ENCODE measurements at places on chromosomes 16 and 17.

DNA sequence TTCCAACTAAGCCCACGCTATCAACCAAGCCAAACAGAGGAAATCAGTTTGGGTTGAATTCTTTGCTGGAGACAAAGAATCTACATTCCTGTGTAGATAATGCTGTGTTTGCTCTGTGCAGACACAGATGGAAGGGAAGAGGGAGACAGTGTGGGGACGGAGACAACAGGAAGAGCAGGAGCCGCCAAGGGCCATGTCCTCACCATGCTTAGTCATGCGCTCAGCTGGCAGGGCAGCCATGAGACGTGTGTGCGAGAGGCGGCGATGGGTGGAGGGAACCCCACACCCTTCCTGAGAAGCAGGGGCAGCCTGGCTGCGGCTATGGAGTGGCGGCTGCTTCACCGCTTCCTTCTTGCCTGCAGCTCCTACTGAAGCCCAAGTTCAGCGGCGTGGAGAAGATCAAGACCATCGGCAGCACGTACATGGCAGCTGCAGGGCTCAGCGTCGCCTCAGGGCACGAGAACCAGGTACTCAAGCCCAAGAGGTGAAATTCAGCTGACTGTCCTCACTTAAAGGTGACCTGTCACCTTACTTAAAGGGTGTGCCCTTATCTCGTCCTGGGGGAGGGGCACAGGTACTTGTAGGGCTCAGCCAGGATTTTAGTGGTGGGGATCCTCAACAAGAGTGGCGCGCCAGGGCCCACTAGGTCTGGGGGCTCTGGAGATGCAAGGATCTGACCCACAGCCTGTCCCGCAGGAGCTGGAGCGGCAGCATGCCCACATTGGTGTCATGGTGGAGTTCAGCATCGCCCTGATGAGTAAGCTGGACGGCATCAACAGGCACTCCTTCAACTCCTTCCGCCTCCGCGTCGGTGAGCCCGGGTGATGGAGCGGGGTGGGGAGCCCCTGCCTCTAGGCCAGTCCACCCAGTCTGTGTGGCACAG, 47.5 kb downstream of the ADCY7 start:
- DNase-seq: no peak

DNA sequence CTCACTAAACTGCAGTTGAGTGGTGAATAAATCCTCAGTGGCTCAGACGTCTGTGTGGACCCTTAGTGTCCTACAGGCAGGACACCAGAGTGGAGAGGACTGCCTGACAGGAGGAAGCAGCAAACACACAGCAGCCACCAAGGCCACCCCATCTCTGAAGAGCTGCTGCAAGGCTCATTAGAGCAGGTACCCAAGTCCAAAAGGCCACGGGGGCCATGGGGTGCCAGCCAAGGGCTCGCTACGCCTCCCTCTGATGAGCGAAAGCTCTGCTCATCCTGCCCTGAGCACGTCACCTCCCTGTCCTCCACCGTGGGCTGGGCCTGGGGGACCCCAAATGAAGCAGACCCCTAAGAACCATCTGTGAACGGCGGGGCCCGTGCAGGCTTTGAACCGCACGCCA, 70.1 kb upstream of the DOC2B start:
- no peak for DNase-seq

DNA sequence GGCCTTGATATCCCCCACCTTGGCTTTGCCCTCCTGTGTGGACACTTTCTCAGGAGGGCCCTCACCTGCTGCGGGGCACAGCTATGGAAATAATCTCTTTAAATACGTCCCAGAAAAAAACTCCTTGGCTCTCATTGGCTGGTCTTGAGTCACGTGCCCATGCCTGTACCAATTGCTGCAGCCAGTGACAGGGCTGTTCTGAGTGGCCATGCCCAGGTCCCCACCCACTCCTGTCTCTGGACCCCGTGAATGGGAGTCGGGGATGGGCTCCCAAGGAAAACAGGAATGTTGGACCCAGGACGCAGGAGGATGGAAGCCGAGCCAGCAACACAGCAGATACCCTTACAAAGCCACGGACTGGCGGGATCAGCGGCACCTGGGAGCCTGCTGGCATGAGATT, 53.1 kb upstream of the CDR2 start:
- no peak for DNase-seq

DNA sequence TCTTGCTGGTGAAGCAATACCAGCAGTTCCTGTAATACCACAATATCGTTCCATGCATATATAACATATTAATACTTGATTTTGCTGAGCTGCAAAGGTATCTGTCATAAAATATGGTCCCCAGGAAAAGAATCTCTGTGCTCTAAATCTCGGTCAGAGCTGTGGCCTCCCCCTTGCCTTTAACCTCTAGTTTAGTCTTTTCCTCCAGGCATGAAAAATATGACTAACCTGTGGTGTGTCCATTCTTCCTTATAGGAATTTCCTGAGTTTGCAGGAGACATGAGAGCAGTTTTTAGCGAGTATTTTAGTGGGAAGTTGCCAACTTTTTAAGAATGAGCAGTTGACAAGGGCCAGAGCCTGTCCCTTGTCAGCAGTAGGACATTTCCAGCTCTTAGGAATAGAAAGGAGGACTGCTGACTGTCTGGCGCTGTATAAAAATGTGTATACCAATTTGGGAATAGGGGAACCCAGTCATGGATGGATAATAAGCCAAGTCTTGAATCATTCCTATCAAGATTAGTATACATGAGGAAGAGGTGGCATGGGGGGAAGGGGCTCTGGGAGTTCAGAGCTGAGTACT, 8.7 kb downstream of the ATXN1L start:
- no peak for DNase-seq

GRCh38 chr16:2895813-2896212, 12.8 kb downstream of the FLYWCH2 start:
- no peak for DNase-seq

- no peak for DNase-seq
These were observed 74.6 kb downstream of the AMFR start for GRCh38 chr16:56350491-56351405.

DNA sequence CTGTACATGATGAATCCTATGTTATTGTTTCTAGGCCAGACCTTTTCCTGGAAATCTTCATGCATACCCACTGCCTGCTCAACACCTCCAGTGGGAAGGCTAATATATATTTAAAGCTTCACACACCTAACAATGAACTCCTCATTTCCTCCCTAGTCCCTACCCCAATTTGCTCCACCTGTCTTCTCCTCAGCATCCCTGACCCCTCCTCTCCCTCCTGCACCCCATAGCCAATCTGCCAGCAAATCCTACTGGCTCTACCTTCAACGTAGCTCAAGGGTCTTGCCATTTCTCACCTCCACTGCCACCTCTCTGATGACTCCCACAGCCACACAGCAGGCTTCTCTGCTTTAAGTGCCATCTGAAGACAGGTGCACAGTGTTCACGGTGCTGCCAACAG, 215.6 kb upstream of the WSB1 start:
- no peak for DNase-seq

- no peak for DNase-seq
These were observed 258.6 kb upstream of the FOXF1 start for GRCh38 chr16:86251682-86252081.

Measured in SW480 (cell line).